Natural killer cell treated with Interleukin-12 subunit alpha and Interleukin-12 subunit beta and Interleukin-15 and Interleukin-18, amount 100 ng/mL, for 72 hours (primary cell): ENCODE measurements at places on chromosomes 3 and 15. TPM values are rescaled to one million over a fixed set of nuclear protein-coding genes. Genes with fewer than 3 reads are reported as not detected.

DNA sequence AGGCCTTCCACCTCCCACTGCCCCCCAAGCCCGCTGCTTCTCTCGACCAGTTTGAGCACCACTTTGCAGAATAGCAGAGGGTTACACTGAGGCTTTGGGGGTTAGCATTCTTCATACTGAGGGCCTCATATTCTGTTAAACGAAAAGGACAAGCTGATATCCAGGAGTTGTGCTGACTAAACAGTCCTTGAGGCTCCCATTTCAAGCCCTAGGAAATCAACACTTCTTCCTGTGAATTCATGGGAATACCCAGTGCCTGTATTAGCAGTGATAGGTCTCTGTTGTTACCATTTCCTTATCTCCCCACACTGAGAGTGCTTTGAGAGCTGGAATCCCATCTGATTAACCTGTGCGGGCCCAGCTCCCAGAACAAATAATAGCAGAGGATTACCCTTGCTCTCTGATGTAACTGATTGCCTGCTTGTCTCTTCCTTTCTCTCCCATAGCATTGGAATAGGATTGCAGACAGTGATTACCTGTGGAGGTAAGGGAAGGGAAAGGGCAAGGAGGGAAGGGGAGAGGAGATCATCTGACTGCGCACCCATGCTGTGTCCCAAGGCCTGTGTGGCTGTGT is 930 bp downstream of the FBXW12 start:
- no peaks in the 10 kb centered on the region for H3K36me3 ChIP-seq
- H3K27ac ChIP-seq: no peak overlapping the region
- no peak for DNase-seq
- peaks cover 8% of the 10 kb centered on the region for H3K27me3 ChIP-seq

- H3K4me1 ChIP-seq: no peaks in the 10 kb centered on the region
- no peak for DNase-seq
- no peak overlapping the region for H3K4me3 ChIP-seq
- H3K27ac ChIP-seq: no peak overlapping the region
Measured at GRCh38 chr3:2198776-2199279, 100.2 kb downstream of the CNTN4 start.

DNA sequence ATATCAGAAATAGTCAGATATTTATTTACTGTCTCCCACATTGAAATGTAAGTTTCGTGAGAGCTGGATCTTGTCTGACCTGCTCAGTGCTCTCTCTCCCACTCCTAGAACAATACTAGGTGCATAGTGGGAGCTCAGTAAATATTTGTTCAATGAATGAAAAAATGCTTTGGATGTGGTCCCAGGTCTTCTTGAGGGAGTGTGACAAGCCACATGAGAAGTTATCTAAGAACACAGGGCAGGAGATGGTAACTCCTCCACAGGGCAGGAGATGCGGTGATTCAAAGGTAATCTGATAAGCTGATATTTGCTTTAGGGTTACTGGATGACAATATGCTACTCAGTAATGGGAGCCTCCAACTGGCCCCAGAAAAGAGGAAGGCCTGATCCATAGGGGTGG is 25.8 kb upstream of the PLA2G4E start:
- H3K36me3 ChIP-seq: no peaks in the 10 kb centered on the region
- H3K4me3 ChIP-seq: no peak overlapping the region
- no peak overlapping the region for H3K27ac ChIP-seq
- peaks cover 2% of the 10 kb centered on the region for H3K4me1 ChIP-seq
- no peak for DNase-seq

DNA sequence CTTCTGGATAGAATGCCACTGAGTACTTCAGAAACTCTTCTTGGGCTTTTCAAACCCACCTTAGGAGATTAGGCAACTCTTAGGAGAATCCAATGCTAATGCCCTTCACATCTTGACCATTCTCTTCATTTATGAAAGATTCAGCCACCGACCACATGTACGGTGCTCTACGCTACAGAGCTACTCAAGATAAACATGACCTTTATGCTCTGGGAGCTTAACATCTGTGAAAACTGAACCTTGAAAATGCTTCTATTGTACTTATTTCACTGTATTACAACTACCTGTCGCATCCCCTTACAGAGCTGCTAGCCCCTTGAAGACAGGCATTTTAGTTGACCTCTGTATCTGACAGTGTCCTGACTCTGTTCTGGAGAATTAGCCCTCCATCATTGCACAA is 19.5 kb upstream of the ARRDC4 start:
- no peak for DNase-seq
- H3K4me1 ChIP-seq: no peaks in the 10 kb centered on the region
- H3K36me3 ChIP-seq: no peaks in the 10 kb centered on the region
- H3K27ac ChIP-seq: no peak overlapping the region

GRCh38 chr3:129611812-129612533 is 5.5 kb upstream of the PLXND1 start:
- no peak overlapping the region for H3K4me3 ChIP-seq
- peaks cover 40% of the 10 kb centered on the region for H3K4me1 ChIP-seq
- H3K27me3 ChIP-seq: peaks cover 6% of the 10 kb centered on the region
- no peak overlapping the region for H3K27ac ChIP-seq

GRCh38 chr3:171431550-171431949 is 28.7 kb downstream of the TNIK start:
- peaks cover 20% of the 10 kb centered on the region for H3K4me1 ChIP-seq
- no peak overlapping the region for H3K27ac ChIP-seq
- no peaks in the 10 kb centered on the region for H3K36me3 ChIP-seq
- H3K4me3 ChIP-seq: no peak overlapping the region

DNA sequence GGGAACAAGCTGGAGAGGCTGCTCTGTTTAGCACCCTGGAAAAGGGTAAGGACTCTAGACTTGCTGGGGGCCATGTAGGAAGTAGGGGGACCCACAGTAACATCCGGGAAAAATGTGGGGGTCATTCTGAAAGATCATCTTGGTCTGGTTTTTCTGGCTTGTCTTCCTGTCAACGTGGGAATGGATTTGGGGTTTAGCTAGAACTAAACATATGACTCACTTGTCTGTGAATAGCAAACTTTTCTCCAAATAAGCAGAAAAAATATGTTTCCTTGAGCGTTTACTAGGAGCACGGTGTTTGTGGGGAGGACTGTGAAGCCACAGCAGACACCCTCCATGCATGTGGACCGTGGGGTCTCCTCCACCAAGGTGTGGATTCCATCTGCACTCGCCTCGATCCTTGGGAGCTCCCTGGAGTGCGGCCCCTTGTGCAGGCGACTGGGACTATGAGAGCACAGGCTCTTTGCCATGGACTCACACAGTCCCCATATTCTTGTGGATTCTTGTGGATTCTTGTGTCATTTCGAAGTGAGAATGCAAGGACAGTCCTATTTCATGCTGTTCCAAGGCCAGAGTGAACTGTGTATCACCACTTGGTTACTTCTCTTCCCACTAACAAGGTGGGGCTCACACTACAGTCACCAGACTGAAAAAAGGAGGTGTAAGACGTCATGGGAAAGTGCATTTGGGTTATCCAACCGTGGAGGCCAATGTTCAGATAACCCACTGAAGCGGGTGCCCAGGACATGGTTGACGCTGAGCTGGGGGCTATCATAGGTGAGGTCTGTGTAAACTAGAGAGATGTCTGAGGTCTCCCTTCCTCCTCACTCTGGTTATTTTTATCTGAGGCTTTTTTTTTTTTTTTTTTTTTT is 25.5 kb downstream of the PGPEP1L start:
- peaks cover 4% of the 10 kb centered on the region for H3K36me3 ChIP-seq
- H3K27ac ChIP-seq: no peak overlapping the region
- H3K4me1 ChIP-seq: peaks cover 6% of the 10 kb centered on the region
- no peak for DNase-seq
- H3K4me3 ChIP-seq: no peak overlapping the region
- H3K27me3 ChIP-seq: peaks cover 6% of the 10 kb centered on the region

DNA sequence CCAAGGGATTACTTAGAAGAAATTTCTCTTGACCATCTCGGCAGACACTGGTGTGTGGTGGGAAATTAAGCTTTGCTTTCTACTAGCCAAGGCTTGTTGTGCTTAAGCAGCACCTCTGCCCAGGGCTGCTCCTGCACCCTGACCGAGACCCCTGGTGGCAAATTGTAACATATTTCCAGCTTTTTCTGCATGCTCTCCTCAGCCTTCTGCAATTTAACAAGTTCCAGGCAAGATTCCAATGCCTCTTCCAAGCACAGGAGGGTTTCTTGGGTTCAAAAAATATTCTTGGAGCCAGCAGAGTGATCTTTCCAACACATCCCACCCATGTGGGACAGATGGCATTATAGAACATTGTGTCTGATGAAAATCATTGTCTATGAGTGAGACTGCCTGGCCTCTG is 210.5 kb downstream of the CLSTN2 start:
- no peaks in the 10 kb centered on the region for H3K36me3 ChIP-seq
- DNase-seq: no peak
- H3K4me3 ChIP-seq: no peak overlapping the region
- no peak overlapping the region for H3K27ac ChIP-seq
- no peaks in the 10 kb centered on the region for H3K27me3 ChIP-seq
- no peaks in the 10 kb centered on the region for H3K4me1 ChIP-seq

DNA sequence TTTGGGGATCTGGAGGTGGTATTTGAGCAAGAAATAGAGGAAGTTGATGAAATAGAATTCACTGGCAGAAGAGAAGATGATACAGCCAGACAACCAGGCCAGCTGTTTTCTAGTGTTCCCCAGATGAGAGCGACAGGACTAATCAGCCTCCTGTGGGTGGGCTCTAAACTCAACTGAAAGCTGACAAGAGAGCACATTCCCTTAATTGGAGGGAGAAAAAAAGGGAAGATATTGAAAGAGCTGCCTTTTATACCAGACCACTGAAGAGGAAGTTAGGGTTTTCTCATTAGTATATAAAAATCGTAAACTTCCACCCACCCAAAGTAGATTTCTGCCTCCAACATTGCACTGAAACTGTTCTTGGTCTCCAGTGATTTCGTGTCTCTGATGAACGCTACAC is 6.5 kb upstream of the TM4SF19 start:
- no peak for DNase-seq
- H3K27me3 ChIP-seq: no peaks in the 10 kb centered on the region
- no peaks in the 10 kb centered on the region for H3K36me3 ChIP-seq
- no peaks in the 10 kb centered on the region for H3K4me1 ChIP-seq
- H3K4me3 ChIP-seq: no peak overlapping the region

DNA sequence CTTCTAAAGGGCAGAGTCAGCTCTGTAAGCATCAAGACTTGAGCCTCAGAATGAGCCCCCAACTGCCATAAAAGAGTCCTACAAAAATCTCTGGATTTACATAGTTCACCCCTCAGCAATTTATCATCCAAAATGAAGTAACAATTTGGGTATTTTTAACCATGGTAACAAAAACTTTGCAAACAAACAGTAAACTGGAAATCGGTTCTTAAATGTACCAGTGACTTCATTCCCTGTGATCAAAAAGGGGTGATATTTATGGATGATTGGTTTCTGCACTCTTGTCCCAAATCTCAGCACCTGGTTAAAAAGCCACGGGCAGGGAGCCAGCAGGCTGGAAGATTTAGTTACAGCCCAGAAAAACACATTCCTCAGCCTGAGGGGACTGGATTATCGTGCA is 73.6 kb downstream of the TFG start:
- H3K27ac ChIP-seq: no peak overlapping the region
- no peaks in the 10 kb centered on the region for H3K27me3 ChIP-seq
- H3K36me3 ChIP-seq: peaks cover 5% of the 10 kb centered on the region
- no peak overlapping the region for H3K4me3 ChIP-seq

DNA sequence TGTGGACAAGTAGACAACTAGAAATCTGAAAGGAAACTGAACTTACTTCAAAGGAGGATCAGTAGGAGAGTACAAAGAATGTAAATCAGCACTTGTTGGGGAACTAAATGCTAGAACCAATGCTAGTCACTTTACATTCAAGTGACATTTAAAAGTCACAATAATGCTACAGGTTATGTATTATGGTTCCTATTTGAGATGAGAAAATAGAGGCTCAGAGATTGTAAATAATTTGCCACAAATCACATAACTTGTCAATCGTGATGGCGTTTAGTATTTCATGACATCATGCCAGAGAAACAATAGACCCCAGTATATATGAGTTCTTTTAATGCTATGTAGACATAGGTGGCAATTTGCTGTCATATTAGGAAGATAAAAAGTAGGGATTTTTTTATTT is 467.8 kb upstream of the CBLB start:
- peaks cover 36% of the 10 kb centered on the region for H3K4me1 ChIP-seq
- peaks cover 11% of the 10 kb centered on the region for H3K36me3 ChIP-seq
- H3K27ac ChIP-seq: peak overlapping the region; percentile 90
- H3K27me3 ChIP-seq: no peaks in the 10 kb centered on the region
- H3K4me3 ChIP-seq: peak overlapping the region; percentile 43
- no peak for DNase-seq

DNA sequence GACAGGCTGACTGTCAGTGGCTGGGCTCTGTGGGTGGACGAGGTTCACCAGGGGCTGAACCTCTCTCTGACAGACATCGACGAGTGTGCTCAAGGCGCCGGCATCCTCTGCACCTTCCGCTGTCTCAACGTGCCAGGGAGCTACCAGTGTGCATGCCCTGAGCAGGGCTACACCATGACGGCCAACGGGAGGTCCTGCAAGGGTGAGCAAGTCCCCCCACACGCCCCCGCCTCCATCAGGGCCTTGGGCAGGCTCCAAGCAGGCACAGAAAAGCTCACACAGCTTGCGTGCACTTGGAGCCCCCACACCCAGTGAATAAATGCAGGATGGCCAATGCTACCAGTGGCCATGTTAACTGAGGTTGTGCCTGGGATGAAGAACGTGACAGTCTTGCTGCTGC is 82.3 kb downstream of the FBLN2 start:
- H3K27me3 ChIP-seq: no peaks in the 10 kb centered on the region
- DNase-seq: no peak
- H3K4me3 ChIP-seq: no peak overlapping the region
- no peak overlapping the region for H3K27ac ChIP-seq
- no peaks in the 10 kb centered on the region for H3K36me3 ChIP-seq
- no peaks in the 10 kb centered on the region for H3K4me1 ChIP-seq

DNA sequence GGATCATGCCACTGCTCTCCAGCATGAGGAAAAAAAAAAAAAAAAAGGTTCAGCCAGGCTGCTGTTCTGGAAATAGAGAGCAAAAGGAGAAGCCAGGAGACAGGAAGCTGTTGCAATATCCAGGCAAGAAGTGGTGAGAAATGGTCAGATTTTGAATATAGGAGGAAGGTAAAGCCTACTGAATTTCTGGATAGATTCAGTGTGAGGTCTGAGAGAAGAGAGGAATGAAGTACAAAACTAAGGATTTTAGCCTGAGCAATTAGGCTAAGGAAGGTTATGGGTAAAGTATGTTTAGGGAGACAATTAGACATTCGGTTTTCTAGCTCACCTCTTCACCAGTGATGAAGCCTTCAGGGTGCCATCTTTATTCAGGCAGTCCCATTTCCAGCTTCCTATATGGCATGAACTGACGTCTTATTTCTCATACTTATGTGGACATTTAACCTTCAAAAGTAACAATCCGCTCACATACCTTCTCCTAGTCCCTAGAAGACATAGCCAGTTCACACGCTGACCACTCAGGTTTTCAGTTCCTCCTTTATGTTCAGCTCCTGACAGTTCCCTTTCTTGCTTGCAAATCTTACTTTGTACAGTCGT is 57.2 kb downstream of the KIF9 start:
- H3K36me3 ChIP-seq: no peaks in the 10 kb centered on the region
- DNase-seq: no peak
- no peak overlapping the region for H3K4me3 ChIP-seq
- peaks cover 6% of the 10 kb centered on the region for H3K4me1 ChIP-seq

Gene IGSF10
- total RNA-seq: not detected

Gene TEX55
- not detected for total RNA-seq

Gene CAMKV
- total RNA-seq: not detected

Gene PLIN1
- total RNA-seq: 1.0 TPM

Gene ARL6
- total RNA-seq: 4.9 TPM
